ENCODE measurements at places on chromosomes 6 and 20. TPM values are rescaled to one million over a fixed set of nuclear protein-coding genes. Genes with fewer than 3 reads are reported as not detected.

The RUNX2 gene
- not detected for total RNA-seq

The EPB41L1 gene
- 137 TPM for total RNA-seq

The RAET1L gene
- not detected for total RNA-seq

The RFX6 gene
- 1.5 TPM for total RNA-seq

The TFAP2D gene
- not detected for total RNA-seq

The GSTA3 gene
- total RNA-seq = not detected

The SNTA1 gene
- 15.4 TPM for total RNA-seq

GRCh38 chr6:154653385-154653784, 79.8 kb upstream of the SCAF8 start:
- H3K27me3 ChIP-seq = no peaks in the 10 kb centered on the region
- no peak for DNase-seq
- no peak overlapping the region for H3K27ac ChIP-seq
- no peaks in the 10 kb centered on the region for H3K36me3 ChIP-seq

GRCh38 chr6:37688078-37688850, 9.4 kb downstream of the MDGA1 start:
- H3K36me3 ChIP-seq = no peaks in the 10 kb centered on the region
- no peak overlapping the region for H3K4me3 ChIP-seq
- DNase-seq = no peak
- 0 out of 2 replicates have a peak, but pooled peaks cover 4% of the 10 kb centered on the region for H3K4me1 ChIP-seq
- peaks cover 2% of the 10 kb centered on the region for H3K27me3 ChIP-seq
- H3K27ac ChIP-seq = no peak overlapping the region

DNA sequence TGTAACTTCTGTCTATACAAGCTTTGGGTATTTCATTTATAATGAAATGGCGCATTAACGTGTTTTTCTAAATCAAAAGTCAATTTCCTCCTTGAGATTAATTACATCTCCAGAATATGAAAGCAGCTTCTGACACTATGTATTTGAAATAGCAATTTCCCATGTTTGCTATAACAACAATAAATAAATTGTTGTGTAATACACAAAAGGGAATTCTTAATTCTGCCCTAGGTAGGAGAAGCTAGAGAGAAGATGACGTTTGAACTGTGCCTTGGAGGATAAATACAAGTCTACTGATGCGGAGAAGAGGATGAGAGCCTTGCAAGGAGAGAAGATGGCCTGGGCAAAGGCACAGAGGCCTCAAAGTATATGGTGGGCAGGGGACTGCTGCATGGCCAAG, 7.6 kb upstream of the HLA-DOA start:
- H3K27me3 ChIP-seq = no peaks in the 10 kb centered on the region
- no peak overlapping the region for H3K4me3 ChIP-seq
- 0 out of 2 replicates have a peak, but pooled peaks cover 3% of the 10 kb centered on the region for H3K4me1 ChIP-seq
- H3K27ac ChIP-seq = no peak overlapping the region
- DNase-seq = no peak
- no peaks in the 10 kb centered on the region for H3K36me3 ChIP-seq

GRCh38 chr20:49482621-49483017, at the start of gene KCNB1:
KCNB1 (minus strand) TSS chr20:49482668; CDS start chr20:49482480, 188 bp downstream.
- H3K36me3 ChIP-seq = no peaks in the 10 kb centered on the region
- H3K4me1 ChIP-seq = peaks cover 4% of the 10 kb centered on the region
- no peak within 1 kb of the TSS for H3K4me3 ChIP-seq
- H3K27ac ChIP-seq = no peak within 1 kb of the TSS

DNA sequence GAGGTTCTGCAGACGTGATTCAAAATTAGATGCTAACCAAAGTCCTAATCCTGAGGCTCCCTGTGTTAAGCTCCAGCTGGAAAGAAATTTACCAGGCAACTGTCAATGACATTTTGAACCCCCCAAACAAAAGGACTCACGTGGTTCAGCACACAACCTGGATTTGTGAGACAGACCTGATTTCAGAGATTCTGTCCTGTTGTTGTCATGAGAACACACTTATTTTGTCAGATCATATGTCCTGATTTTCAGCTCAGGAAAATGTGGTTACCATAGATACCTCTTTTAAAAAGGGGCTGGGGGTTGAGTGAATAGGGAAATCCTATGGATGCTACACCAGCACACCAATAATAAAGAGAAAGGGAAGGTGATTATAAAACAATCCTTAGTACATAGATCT, 61.6 kb downstream of the MTFR2 start:
- no peak overlapping the region for H3K4me3 ChIP-seq
- H3K27ac ChIP-seq = no peak overlapping the region
- no peaks in the 10 kb centered on the region for H3K36me3 ChIP-seq
- 0 out of 2 replicates have a peak, but pooled peaks cover 6% of the 10 kb centered on the region for H3K4me1 ChIP-seq
- no peak for DNase-seq
- no peaks in the 10 kb centered on the region for H3K27me3 ChIP-seq

DNA sequence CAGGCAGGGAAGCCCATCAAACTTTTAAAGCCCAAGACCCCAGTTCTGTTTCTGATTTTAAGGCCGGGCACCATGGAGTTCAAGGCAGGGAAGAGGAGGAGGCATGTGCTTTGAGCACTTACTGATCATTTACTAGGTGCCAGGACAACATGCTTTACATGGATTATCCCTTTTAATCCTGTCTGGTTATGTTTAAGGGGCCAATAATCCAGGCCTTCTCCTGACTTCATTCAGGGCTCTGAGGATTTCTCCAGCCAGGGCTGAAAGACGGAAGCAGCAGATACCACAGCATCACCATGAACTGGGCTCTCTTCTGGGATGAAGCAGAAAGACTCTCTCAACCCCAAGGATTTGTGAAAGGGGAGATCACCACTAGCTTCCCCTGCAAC, 4.1 kb downstream of the CCND3 start:
- H3K27ac ChIP-seq = no peak overlapping the region
- H3K4me3 ChIP-seq = no peak overlapping the region
- peaks cover 3% of the 10 kb centered on the region for H3K36me3 ChIP-seq

- no peaks in the 10 kb centered on the region for H3K4me1 ChIP-seq
- DNase-seq = no peak
- H3K36me3 ChIP-seq = no peaks in the 10 kb centered on the region
- no peaks in the 10 kb centered on the region for H3K27me3 ChIP-seq
- H3K27ac ChIP-seq = no peak overlapping the region
These were observed 288.4 kb downstream of the CLIC5 start for GRCh38 chr6:45727228-45727627.

DNA sequence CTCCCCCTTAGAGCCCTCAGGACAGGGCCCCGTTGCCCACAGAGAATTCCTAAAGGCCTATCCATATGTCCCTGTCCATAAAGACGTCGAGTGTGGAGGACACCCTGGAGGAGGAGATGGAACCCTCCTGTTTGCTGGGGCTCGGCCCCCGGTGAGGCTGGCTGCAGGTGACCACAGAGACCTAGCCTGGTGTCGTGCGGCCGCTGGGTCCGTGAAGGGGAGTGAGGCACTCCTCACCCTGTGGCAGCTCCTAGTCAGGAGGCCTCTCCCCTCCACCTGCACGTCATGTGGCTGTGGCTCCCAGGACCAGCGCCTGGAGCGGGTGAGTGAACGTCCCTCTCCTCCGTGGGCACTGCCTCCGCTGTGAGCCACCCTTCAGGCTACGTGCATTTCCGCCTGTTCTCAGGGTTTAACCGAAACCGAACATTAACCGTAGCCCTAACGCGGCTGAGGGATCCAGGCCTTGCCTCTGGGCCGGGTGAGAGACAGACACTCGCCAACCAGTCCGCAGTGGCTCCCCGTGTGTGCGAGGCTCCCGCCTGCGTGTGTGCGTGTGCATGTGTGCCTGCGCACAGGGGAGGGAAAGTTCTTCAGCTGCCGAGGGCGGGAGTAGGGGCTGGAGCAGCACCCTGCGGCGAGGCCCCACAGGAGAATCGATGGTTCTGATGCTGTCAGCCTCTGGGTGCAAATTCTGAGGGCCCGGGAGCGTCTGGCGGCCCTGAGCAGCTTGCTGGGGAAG, 5.9 kb upstream of the TCEA2 start:
- H3K27ac ChIP-seq = no peak overlapping the region
- no peaks in the 10 kb centered on the region for H3K36me3 ChIP-seq
- H3K4me1 ChIP-seq = peaks cover 14% of the 10 kb centered on the region
- DNase-seq = no peak

GRCh38 chr20:2914160-2914559, 40.9 kb downstream of the PTPRA start:
- no peak overlapping the region for H3K27ac ChIP-seq
- H3K4me1 ChIP-seq = peaks cover 17% of the 10 kb centered on the region
- H3K27me3 ChIP-seq = no peaks in the 10 kb centered on the region

- no peak overlapping the region for H3K4me3 ChIP-seq
- H3K27me3 ChIP-seq = no peaks in the 10 kb centered on the region
- peaks cover 28% of the 10 kb centered on the region for H3K36me3 ChIP-seq
- H3K4me1 ChIP-seq = peaks cover 20% of the 10 kb centered on the region
- DNase-seq = no peak
These were observed 12.0 kb downstream of the RNF114 start for GRCh38 chr20:49948178-49948577.

DNA sequence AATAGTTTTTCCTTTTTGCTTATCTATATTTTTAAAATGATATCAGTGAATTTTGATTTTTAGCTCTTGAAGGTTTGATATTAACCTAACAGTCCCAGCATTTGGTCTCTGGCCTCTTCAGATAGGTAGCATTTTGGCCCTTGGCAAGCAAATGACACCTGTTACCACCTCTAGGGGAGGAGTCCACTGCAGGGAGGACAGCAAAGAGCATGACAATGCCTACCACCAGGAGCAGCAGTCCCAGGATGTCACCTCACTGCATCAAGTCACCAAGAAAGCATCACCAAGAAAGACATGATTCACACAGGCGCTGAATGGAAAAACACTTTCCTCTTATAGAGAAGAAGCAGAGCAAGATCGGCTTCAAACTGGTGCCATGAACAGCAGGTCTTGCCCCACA, 224.3 kb downstream of the UBE3D start:
- DNase-seq = no peak
- no peak overlapping the region for H3K27ac ChIP-seq
- H3K4me1 ChIP-seq = no peaks in the 10 kb centered on the region

DNA sequence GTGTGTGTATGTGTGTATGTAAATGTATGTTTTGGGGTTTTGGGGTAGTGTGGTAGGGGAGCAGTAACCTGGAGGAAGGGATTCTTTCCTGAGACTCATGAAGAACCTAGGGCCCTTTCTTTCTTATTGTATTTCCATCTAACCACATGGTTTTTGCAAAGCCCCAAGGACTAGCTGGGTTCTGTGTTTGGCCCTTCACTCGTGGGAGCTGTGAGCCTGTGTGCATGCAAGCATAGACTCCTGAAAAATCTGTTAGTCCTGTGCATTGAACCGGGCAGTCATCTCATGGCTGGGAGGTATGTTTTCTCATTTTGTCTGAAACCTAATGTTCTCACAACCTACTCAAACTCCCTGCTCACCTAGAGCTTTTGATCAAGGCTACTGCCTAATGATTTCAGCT, 219.1 kb downstream of the PHACTR1 start:
- H3K4me1 ChIP-seq = no peaks in the 10 kb centered on the region
- DNase-seq = no peak
- H3K36me3 ChIP-seq = no peaks in the 10 kb centered on the region
- H3K4me3 ChIP-seq = no peak overlapping the region

- no peaks in the 10 kb centered on the region for H3K36me3 ChIP-seq
- H3K27me3 ChIP-seq = no peaks in the 10 kb centered on the region
- DNase-seq = no peak
- H3K4me3 ChIP-seq = no peak overlapping the region
- H3K4me1 ChIP-seq = peaks cover 32% of the 10 kb centered on the region
These were observed 48.3 kb downstream of the ADGRF1 start for GRCh38 chr6:46993846-46994245.

DNA sequence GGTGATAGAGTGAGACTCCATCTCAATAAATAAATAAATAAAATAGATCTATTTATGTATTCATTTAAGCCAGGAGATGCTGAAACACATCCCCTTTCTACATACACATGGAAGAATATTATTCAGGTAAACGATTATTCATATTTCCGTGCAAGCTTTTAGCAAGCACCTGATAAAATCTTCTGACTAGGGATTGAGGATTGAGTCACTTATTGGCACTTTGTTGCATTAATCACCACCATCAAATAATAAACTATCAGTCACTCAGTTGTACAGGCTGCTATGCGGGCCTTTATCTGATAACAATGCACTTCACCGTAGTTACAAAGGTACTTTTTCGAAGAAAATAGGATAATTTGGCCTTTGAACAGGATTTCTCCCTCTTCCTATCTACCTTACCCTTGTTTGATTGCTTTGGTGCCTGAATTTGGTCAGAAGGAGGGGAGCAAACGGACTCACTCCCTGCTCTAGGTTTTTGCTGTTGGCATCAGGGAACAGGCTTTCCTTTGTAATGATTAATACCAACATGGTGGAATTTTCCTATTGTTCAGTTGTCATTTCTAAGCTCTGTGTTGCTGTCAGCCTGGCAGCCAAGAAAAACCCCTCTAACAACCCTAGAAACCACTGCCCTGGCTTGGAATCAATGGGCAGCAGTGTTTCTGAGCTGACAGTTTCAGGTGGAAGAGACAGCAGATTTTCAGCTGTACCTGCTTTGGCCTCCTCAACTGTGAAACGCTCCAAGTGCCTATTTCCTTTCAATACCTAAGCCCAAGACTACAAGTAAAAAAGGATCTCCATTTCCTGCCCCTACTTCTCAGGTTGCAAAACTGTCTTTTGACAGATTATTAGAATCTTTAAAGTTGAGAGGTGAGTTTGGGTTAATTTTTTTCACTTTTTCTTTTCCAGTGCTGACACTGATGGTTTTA, 63.0 kb downstream of the MYB start:
- H3K36me3 ChIP-seq = no peaks in the 10 kb centered on the region
- no peaks in the 10 kb centered on the region for H3K4me1 ChIP-seq
- H3K4me3 ChIP-seq = no peak overlapping the region

GRCh38 chr6:168100803-168101589, 22.0 kb upstream of the FRMD1 start:
- no peaks in the 10 kb centered on the region for H3K4me1 ChIP-seq
- H3K27ac ChIP-seq = no peak overlapping the region

DNA sequence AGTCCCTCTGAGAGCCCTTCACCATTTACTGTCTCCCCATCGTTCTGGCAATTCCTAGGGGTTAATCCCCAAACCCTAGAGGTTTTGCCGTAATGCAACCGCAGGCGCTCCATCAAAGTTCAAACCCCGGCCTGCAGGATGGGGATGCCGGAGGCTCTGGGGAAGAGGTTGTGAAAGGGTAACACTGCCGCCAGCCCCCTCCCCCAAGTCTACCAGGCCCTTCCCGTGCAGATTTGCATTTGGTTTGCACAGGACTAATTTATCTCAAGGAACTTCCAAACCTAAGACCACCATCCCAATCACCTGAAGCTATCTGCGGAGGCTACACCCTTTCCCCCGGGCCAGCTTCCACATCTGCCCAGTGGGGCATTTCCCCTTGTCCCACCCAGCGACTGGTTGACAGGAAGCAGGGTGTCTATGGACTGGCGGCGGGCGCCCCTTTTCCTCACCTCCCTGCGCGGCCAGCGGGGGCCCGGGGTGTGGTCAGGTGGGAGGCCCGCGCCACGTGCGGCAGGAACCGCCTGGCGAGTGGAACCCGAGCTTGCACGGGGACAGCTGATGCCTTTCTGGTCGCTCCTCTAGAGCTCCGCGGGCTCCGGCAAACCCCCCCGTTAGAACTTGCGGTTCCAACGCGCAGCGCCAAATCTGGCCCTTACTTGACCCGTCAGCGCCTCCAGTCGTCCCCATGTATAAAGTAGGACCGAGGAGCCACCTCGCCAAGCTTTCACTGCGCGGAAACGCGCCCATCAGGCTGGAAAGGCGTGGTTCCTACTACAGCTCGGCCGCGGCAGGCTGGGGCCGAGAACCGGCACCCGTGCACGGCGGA, 9.4 kb upstream of the SLC4A11 start:
- peak overlapping the region; percentile 28 for H3K4me3 ChIP-seq
- no peak for DNase-seq
- H3K27me3 ChIP-seq = no peaks in the 10 kb centered on the region
- H3K36me3 ChIP-seq = no peaks in the 10 kb centered on the region
